ENCODE measurements at places on chromosomes 7 and 10.

- DNase-seq = no peak
Measured at GRCh38 chr7:80659120-80660055, 20.9 kb downstream of the CD36 start.

GRCh38 chr7:15929411-15929810 is 242.9 kb upstream of the MEOX2 start:
- DNase-seq = no peak

- no peak for DNase-seq
Measured at GRCh38 chr7:156466272-156466671, 174.3 kb upstream of the RNF32 start.

GRCh38 chr7:101162551-101163278 is 2.7 kb downstream of the VGF start:
- DNase-seq = no peak

DNA sequence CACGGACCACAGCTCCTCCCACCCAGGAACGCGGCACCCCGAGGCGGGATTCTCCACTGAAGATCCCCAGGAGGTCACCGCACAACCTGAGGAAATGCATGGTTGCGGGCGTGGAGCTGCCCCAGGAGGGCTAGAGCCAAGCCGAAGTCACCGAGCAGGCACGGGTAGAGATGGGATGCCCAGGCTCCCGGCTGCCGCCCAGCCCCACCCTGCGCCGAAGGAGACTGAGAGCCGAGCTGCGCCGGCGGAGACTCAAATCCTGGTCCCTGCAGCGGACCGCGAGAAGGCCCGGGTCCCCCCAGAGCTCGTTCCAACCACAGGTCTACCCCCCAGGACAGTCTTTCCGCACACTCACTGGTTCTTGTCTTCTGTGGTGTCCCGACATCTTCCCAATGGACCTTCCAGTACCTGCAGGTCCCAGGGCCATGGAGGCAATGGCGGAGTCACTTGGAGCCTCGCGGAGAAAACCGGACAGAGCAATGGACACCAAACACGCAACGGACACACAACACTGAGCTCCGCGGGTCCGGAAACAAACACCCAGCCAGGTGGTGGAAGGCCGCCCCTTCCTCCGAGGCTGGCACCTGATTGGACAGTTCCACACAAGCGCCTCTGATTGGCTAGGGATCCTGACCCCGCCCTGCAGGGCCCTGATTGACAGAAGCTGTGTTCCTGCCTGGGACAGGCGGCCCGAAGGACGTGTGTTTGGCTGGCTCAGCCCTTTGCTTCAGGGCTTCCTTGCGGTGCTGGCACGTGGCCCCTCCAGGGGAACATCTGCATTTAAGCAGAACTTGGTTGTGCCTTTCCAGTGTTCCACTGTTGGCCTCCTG is 331.9 kb upstream of the NUPR2 start:
- DNase-seq = no peak

DNA sequence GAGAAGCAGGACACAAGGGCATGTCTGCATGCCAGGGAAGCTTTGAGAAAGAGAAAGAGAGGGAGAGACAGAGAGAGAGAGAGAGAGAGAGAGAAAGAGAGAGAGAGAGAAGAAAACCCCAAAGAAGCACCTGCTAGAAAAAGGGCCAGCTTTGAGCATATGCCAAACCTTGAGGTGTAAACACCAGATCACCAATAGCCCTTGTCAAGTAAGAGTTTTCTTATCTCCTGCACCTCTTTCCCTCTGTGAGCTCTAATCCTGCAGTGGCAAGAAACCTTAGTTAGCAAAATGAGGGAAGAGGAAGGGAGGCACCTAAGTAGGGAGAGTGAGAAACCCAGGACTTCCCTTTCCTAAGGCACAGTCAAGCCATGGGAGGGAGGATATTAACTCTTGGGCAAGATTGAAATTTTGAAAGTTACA is 11.3 kb upstream of the TRDMT1 start:
- DNase-seq = no peak

- DNase-seq = no peak
Measured at GRCh38 chr7:7563813-7564212, 2.9 kb upstream of the MIOS start.

- DNase-seq = no peak
Measured at GRCh38 chr10:7007600-7008190, 403.1 kb downstream of the SFMBT2 start.

GRCh38 chr10:61931620-61932332 is 30.3 kb downstream of the ARID5B start:
- DNase-seq = no peak

- no peak for DNase-seq
Measured at GRCh38 chr10:132591166-132591971, 53.8 kb downstream of the INPP5A start.

DNA sequence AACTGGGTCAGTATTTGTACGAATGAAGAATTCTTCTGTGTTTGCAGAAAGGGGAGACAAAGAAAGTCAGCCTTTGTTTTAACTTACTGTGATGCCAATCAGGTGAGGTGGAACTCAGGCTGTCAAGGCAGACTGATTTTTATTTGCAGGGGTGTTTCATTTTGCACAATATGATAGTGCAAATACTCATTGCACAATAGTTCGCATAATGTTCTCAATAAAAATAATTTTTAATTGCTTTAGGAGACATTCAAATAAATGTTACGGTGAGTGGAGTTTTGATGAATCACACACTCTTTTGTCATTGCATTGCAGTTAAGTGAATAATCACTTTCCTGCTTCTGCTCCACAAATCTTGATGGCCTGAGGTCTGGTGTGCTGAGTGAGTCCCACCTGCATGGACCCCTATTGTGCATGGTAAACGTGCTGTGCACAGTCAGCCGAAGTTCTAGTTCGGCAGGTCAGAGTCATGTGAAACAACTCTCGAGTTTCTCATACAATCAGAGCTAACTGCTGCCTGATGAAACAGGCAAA is 141.3 kb upstream of the FZD8 start:
- DNase-seq = peak; percentile 68

DNA sequence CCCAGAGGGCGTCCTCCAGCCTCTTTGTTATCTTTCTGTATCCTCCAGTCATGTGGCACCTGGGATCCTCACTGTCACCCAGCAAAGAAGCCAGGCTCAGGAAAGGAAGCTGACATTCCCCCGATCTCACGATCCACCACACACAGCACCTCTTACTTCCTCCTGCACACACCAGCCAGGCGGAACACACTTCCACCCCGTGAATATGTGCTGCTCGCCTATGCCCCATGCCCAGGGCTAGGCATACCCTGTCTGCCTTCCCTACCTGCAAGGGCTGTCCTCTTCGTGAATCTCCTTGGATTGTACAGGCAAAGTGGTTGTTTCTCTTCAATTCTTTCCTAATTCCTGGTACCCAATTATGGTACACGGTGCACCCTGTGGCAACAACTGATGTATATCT is 191.0 kb downstream of the TNS3 start:
- no peak for DNase-seq

DNA sequence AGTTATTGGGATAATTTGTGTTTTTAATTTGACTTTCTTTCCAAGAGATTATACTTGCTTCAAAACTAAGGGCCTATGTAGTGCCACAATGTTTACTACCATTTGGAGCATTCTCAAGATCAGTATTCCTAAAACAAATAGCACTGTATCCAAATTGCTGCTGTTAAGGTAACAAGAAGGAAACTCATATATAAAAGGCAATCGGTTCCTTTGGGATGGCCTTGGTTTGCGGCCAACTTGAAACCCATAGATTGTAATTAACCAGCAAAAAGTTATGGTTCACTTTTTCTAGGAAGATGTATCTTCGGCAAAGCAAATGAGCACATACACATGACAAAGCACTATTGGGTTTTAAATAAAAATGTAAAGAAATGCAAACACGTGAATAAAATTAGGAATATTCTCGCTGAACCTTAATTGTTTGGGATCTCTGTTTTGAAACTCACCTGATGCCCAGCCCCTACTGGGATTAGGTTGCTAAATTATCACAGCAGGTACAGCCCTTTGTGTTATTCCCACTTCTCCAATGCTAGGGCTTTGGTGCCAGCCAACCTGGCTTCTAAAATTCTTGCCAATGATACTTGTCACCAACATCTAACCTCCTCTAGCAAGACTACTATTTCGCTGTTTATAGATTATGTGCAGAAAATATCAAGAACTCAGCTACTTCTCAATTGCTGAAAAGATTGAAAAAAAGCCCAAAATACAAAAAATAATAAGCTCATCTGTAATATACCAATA is 16.0 kb downstream of the CDNF start:
- no peak for DNase-seq

GRCh38 chr10:59877191-59877671 is 29.1 kb downstream of the CCDC6 start:
- no peak for DNase-seq

DNA sequence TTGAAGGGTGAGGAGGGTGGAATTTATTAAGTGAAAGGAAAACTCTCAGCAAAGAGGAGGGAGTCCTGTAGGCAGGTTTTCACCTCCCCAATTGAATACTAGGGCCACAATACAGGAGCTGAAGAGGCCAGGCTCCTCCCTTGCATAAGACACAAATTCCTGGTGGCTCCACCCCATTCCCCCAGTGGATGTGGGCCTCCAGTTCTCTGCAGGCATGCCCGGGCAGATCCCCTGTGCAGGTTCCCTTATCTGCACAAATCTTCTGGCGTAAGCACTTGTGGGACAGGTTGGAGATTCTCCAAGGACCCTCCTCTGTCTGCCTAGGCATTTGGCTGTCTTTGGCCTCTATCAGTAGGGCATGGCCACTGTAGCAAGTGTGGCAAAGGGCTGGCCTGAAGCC is 847.1 kb upstream of the MBL2 start:
- DNase-seq = no peak

- DNase-seq = no peak
Measured at GRCh38 chr7:55498142-55498541, 74.2 kb downstream of the VOPP1 start.

DNA sequence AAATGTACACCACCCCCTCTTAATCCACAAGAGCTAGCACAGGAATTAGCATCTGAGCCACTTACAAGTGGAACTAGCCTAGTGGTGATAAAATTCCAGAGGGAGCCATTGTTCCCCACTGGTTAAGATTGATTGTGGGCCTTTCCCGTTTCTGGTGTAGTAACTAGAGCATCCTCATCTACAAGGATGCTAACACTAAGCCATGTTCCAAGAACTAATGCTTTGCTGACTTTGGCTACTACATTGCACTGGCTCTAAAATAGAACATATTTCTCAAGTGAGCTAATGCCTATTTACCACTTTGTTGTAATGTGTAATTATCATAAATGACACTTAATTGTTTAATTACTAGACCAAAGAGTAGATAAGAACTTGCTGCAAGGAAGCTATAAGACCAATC is 143.7 kb downstream of the FZD1 start:
- DNase-seq = no peak

DNA sequence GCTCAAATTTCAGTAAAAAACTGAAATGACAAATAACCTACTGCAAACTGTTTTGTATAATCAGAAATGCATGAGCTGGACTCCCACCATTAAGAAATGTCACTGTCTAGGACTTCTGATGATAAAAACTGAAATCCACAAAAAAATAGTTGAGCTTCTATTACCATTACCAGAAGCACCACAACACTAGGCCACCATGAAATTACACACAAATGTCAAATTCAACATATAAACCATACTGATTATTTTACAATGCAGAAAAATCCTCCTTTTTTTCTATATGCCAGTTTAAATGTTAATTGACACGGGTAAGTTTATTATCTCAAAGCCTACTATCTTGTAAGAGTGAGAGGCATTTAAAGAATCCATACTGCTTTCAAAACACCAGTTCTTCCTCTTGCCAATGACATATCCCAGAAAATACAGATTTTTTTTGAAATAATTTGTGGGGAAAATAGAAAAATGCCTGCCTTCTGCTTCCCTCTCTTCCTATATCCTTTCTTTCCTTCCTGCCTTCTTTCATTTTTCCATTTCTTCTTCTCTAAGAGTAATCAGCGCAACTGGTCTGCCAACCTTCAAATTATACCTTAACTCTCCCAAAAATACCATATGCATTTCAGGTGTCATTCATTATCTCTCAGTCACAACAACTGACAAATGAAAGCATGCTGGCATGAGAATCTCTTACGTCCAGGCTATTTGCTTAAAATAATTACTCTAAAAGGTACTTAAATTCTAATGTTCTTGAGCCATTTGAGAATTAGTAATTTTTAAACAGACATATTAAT is 12.3 kb downstream of the PDK4 start:
- no peak for DNase-seq

GRCh38 chr7:128253701-128254100 is 12.6 kb downstream of the LEP start:
- DNase-seq = no peak

GRCh38 chr7:25669281-25669781 is 441.0 kb upstream of the NPVF start:
- no peak for DNase-seq

GRCh38 chr10:98267894-98268693 is at the start of gene LOXL4:
TSS of gene LOXL4 (minus strand) at chr10:98268194. CDS start at chr10:98263019, 5,175 bp downstream.
- DNase-seq = no peak

GRCh38 chr10:57817741-57818140 is 450.0 kb downstream of the IPMK start:
- no peak for DNase-seq

GRCh38 chr10:124196659-124197058 is 103.3 kb upstream of the CHST15 start:
- no peak for DNase-seq

DNA sequence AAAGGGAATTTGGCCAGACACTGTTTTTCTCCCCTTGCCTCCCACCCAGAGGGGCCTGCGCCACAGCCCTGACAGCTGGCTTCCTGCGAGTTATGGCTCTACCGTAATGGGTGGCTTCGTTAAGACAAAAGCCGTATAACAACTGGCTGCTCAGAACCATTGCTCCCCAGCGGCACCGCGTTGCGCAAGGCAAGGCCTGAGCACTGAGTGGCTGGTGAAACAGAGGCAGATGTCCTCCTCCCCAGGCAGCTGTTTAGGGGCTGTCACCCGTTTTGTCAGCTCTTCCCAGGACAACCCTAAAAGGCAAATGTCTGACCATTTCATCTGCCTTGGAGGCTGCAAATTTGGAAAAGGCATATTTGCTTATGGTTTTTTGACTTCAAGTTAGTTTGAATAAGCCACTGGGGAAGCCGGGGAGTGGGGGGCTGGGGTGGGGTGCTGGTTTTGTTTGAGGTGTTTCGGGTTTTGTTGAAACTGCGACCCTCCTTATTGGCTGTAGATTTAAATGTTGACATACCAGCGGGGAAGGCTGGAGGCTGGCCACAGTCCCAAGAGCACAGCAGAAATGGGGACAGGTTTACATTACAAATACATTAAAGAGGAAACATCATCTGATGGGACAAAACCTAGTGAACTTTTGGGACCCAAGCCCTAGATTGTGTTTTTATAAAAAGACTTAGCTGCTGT is 681 bp upstream of the SPOCK2 start:
- no peak for DNase-seq

GRCh38 chr7:25101817-25102216 is 23.2 kb downstream of the CYCS start:
- no peak for DNase-seq

- DNase-seq = no peak
Measured at GRCh38 chr10:132613566-132614348, 76.2 kb downstream of the INPP5A start.

GRCh38 chr7:149770728-149771636 is 2.4 kb downstream of the ZNF467 start:
- DNase-seq = no peak

GRCh38 chr10:86775056-86775869 is 18.8 kb downstream of the BMPR1A start:
- DNase-seq = no peak

GRCh38 chr10:52443419-52444388 is 129.6 kb downstream of the DKK1 start:
- peak; percentile 95 for DNase-seq

GRCh38 chr7:131087756-131088658 is 239.7 kb upstream of the MKLN1 start:
- DNase-seq = no peak
